Omental fat pad (tissue), 4 donors: ENCODE measurements at places on chromosomes 12 and 14. TPM values are rescaled to one million over a fixed set of nuclear protein-coding genes. Genes with fewer than 3 reads are reported as not detected.

DNA sequence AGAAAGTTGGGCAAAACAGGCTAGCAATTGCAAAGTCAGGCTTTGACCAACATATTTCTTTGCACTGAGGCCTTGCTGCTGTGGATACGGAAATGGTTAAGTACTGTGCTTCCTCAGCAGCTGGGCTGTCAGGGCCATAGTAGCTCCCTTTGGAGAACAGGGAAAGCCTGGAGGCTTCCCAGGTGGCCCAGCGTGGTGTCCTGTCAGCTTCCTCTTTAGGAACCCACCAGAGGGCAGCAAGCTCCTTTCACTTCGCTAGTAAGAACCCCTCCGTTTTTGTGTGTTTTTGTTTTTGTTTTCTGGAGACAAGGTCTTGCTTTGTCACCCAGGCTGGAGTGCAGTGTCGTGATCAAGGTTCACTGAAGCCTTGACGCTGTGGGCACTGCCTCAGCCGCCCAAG, 1.7 kb upstream of the CFAP251 start:
- no peak for DNase-seq

GRCh38 chr14:89681086-89682018, 264.3 kb upstream of the FOXN3 start:
- DNase-seq, result no peak

DNA sequence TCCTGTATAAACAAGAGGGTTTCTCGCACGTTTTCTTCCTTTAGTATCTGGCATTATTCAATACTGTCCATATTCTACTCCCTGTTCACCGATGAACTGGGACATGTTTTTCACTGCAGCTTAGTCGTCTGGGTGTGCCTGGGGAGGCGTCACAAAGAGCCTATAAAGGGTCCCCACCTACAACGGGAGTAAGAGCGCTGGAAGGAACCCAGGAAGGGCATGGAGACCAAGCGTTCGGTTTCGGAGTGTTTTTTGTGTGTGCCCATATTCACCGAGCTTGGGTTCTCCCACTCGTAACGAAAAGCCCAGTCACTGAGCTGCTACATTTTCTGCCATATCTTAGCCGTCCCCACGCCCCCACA, 592 bp upstream of the USP15 start:
- no peak for DNase-seq

DHRS2 gene
- total RNA-seq, result not detected

TOMM20L gene
- not detected for total RNA-seq

RFX4 gene
- total RNA-seq, result not detected
